Occipital lobe (tissue), 3 donors: ENCODE measurements at places on chromosomes 4 and X.

- no peak for DNase-seq
Observed at GRCh38 chrX:46330513-46330912, 214.7 kb downstream of the ZNF674 start.

DNA sequence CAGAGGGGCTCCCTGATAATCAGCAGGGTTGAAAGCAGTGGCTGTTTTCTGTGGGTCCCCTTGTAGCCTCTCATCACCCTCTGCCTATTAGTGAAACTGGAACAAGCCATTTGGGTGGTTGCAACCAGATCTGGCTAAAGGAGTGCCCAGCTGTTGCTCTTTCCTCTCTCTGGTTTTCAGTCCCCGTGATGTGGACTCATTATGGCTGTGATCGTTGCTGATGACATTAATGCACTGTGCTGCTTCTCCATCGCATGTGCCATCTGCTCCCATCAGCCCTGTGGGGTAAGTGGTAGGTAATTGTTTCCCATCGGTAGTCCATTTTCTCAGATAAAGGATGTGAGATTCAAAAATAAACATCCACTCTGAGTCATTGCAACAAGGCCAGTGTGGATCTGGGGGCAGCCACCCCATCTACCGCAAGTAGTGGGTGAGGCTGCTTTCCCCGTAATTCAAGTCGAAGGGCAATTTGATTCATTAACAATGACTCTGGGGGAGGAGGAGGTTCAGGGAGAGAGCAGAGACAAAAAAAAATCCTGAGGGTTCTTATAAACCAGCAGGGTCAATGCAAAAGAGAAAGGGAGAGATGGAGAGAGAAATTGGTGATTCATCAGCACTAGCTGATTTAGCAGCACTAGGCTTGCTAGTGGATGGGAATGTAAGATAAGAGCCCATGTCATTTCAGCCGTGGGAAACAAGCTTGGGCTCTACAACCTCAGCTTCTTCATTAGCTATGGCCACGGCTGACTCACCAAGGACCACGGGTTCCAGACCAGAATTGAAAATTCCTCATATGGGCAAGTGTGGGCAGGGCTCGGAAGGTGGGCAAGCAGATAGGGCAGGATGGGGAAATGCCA lies 357.8 kb downstream of the MID1IP1 start:
- DNase-seq = no peak

DNA sequence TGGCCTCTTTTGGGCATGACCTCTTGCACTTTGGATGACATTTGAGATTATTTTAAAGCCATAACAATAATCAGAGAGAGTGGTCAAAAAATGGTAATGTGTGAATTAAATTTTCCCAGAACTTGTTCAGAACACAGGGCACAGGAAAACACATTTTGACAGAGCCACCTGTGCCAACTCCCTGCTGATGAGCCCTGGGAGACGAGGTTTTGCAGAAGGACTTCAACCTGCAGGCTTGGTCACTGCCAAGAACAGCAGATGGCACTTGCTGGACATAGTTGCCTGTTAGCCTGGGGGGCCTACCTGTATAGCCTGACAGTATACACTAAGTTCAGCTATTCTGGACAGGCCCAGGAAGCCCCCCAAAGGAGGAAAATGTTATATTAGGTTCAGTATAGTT lies 277.8 kb upstream of the EMCN start:
- no peak for DNase-seq

DNA sequence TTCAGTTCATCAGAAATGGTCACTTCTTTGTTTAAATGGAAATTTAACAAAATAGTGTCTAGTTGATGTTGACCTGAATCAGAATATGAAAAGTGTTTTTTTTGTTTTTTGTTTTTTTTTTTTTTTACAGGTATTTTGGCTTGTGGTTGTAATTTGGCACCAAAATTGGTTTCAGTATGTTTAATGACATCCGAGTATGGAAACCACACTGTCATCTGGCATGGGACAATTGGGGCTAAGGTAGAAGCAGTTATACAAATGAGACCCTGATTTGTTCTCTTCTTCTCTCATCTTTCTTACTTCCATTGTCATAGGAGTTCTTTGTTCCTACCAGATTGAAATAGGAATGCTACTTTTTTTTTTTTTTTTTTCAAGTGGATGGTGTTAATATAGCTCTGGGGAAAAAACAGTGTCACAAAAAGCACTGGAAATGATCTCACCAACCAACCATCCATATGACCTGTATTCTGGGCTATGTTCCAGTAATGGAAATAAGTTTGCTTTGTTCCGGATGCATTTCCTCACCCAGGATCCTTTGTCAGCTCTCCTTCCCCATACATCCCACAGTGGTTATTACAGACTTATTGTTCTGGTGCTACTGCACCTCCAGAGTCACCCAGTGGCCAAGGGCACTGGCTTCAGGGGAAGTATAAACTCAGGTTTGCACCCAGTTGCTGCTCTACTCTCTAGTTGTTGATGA lies 95.8 kb downstream of the ATXN3L start:
- no peak for DNase-seq

GRCh38 chr4:1492651-1493539 lies 86.7 kb upstream of the NKX1-1 start:
- no peak for DNase-seq

GRCh38 chr4:98508829-98509598 lies 149.4 kb downstream of the TSPAN5 start:
- DNase-seq = no peak

DNA sequence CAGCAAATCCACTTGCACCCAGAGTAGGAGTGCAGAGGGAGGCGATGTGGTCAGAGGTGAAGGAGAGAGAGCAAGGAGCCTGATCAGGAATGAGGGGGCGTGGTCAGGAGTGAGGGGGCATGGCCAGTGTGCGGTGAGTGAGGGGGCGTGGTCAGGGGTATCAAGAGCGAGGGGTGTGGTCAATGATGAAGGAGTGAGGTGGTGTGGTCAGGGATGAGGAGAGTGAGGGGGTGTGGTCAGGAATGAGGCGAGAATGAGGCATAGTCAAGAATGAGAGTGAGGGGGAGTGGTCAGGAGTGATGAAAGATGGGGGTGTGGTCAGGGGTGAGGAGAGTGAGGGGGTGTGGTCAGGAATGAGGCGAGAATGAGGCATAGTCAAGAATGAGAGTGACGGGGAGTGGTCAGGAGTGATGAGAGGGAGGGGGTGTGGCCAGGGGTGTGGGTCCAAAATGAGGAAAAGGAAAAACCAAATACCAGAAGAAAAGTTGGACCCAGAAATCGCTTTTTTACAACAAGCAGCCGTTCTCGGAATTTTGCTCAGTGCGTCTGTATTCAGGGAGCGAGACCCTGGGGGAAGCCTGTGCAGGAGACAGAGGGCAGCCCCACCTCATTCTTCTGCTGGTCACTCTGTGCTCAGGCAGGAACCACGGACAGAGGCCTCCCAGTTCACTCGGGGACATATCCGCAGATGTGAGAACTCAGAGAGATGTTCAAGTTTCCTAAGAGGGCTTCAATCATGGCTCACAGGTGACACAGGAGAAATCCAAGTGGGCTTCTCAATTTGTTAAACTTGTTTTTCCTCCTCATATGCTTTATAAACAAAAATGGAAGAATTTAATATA lies 47.5 kb downstream of the MAGEA1 start:
- no peak for DNase-seq

GRCh38 chrX:120023259-120023658 lies 54.2 kb downstream of the RHOXF2B start:
- DNase-seq = no peak

- no peak for DNase-seq
Observed at GRCh38 chr4:93764639-93765246, 63.8 kb upstream of the ATOH1 start.

DNA sequence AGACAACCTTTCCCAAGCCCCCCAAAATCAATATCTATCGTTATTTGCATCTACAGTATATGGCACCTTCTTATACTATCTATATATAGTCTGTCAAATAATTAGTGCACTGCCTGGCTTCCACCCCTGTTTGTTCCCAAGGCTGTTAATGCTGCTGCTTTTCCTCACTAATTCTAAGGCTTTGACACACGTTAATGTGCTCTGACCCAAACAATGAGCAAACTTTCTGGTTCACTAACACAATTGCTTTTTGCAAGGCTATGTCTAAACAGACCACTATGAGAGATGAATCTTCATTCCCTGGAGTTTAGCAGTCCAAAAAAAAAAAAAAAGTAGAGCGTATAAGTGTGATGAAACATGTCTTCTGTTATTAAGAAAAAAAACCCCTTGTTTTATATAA lies 360.9 kb upstream of the AGA start:
- no peak for DNase-seq

- DNase-seq = no peak
Observed at GRCh38 chr4:8353158-8353669, 83.7 kb downstream of the HTRA3 start.
